NCI-H187 (cell line): ENCODE measurements at places on chromosomes 12 and 14.

DNA sequence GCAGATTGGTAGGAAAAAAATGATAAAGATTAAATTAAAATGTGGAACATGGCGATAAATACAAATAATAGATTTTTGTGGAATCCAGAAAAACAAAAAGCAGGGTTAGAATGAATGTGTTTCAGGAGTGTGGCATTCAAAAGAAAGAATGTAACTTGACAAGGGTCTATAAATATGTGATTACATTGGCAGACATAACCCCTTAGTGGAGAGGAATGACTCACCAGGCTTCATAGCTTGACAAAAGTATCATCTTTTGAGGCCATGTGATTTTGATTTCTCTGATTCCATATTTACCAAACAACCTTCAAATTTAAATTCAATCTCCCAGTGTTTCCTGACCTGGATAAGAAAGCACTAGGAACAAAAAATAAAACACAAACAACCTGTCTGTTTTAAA, 24.4 kb upstream of the MGST1 start:
- DNase-seq: no peak

DNA sequence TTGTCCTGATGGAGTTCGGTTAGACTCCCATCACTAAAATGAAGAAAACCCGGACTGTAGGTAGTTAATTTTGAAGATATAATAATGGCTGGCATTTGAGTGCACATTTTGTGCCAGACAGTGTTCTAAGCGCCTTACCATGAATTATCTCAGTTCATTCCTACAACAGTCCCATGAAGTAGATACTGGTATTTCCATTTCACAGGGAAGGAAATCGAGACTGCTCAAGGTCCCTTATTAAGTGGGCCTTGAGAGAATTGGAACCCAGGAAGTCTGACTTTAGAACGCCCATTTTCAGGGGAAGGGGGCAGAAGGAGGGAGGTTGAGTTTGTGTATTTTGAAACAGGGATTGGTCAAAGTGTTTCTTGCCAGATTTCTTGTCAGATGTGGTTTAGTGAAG, 855 bp downstream of the MNAT1 start:
- DNase-seq: no peak

GRCh38 chr12:101021911-101022388, 188.1 kb downstream of the SLC5A8 start:
- no peak for DNase-seq

DNA sequence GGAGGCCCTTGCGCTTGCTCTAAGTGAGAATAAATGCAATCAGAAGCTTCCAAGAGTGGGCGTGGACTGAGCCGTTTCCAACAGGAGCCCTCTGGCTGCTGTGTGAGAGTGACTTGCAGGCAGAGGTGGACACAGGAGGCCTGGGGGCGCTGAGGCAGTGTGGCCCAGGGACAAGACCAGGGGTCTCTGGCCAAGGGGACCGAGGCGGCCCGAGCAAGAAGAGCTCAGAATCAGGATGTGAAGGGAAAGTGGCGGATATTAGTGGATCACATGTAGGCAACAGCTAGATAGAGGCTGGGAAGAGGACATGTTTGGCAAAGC, 8.6 kb downstream of the RIMBP2 start:
- no peak for DNase-seq

- DNase-seq: peak; percentile 24
Observed at GRCh38 chr14:32252030-32252670, 49.1 kb upstream of the RNU6-8 start.

DNA sequence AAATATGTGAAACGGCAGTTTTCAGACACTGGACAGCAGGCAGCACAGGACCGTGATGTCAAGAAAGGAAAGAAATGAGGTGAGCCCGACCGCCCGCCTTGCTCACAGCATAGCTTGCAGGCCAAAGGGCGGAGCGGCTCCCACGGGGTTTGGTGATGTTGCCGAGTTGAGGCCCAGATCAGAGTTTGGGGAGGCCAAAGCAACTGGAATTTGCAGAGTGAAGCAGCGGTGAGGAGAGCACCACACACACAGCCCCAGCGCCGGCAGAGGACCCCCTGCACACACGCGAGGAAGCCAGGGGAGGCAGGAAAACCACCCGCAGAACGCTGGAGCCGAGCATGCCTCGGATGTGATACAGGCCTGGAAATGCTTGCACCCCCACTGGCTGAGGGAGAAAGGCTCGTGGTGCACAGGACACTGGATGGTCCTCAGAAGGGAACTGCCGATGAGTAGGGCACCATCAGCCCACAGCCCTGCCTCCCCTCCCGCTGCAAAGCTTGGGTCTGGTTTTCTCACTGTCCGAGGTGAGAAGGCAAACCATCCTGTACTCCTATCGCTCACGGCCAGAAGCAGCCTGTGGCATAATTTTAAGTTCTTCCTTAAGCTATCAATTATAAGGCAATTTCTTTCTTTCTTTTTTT, 25.7 kb upstream of the PLD4 start:
- DNase-seq: no peak

DNA sequence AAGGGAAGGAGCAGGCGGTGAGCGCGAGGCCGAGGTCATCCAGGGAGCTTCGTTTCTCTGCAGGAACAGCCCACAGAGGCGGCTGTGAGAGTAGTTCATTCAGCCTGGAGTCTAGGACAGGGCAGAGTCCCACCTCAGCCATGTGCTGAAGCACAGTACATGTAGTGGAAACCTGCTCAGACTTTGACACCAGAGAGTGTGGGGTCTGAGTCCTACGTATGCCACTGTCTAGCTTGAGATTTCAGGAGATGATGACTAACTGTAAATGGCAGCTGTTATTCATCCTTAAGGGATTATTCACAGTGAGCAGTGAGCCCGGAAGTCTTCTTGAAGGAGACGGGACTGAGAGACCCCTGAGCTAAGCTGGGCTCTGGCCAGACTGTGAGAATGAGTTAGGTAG, 938 bp upstream of the SLC6A13 start:
- DNase-seq: no peak

- no peak for DNase-seq
Observed at GRCh38 chr12:108833757-108834472, 23.5 kb downstream of the SSH1 start.

DNA sequence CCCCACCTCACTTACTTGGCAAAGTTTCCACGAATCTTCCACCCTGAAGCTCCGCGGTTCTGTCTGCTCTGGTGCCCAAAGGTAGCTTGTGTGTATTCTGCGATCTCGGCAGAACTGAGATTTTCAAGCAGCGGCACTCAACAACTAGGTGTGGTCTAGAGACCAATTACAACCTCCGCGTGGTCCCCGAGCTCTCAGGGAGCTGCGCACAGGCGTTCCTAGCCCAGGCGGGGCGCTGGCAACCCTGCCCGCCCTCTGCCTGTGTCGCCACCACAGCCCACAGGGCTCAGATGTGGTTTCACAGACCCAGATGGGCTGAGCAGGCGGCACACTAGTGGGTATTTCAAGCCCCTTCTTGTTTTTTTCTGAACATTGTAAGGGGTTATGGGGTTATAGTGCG, 1.5 kb upstream of the DIABLO start:
- DNase-seq: peak; percentile 32

DNA sequence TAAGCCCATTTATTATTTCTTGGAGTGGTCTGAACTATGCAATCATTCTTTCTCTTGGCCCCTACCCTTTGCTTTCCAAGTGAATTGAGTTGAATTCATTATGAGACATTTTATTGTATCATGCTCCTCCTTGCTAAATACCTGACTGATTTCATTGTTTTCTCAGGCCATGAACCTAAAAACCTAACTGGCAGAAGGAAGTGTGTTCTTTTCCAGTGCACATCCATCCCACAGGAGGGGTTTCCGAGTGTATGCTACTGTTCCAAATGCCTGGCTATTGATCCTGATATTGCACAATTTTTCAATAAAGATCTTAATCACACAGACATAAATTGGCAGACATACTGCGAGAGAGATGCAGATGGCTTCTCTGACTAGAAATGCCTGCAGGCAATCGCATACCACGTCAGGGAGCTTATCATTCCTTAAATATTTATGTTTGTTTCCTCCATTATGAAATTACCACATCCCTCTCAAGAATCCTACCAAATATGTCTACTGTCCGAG, 162.2 kb upstream of the EGLN3 start:
- DNase-seq: no peak

DNA sequence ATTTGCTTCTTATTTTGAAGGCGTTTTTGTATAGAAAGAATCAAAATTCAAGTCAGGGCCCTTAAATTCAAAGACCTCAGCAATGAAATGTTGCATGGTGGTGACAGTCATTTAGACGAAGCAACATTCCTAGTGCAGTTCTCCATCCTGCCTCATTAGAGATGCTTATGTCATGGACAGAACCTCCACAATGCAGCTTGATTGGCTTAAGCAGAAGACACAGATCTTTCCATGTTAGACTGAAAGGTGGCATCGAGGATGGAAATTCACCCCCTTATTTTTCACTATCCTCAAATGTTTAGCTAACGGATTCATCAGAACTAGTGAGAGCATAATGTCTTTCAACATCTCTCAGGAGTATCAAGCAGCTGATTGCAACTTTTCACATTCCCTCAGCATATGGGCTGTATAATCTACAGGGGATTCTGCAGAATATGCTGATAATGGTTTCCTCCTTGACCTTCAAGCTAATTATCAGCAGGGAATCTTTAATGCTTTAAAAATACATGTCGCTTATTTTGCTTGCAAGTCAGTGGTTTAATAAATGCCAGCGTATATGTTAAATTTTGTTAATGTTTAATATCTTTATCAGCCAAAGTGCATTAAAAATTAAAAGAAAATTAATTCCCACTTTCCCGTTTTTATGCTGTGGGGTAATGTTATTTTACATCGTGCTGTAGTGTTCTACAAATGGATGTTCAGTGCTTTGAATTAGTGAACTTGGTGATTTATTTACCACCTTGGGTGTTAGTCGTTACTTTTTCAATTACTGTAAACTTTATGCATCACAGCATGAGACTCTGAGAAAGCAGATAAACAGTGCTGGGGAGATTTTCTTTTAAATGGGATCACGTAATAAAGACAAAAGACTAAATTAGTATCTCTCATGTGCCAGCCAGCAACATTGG, 12.8 kb upstream of the NRDE2 start:
- DNase-seq: no peak

GRCh38 chr14:60643463-60644314, 5.6 kb downstream of the SIX1 start:
- no peak for DNase-seq

GRCh38 chr14:104211741-104212140, 73.4 kb downstream of the KIF26A start:
- no peak for DNase-seq

- no peak for DNase-seq
Observed at GRCh38 chr12:132194556-132194955, 50.3 kb downstream of the NOC4L start.

GRCh38 chr14:95519699-95520098, 3.2 kb upstream of the SYNE3 start:
- DNase-seq: no peak

DNA sequence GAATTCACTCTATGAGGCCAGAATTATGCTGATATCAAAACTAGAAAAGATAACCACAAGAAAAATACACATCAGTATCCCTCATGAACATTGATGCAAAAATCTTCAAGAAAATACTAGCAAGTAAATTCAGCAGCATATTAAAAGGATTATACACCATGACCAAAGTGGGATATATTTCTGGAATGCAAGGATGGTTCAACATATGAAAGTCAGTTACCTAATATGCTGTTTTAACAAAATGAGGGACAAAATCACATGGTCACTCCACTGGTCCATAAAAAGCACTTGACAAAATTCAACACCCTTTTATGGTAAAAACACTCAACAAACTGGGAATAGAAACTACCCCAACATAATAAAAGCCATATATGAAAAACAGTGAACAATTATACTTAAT, 40.3 kb downstream of the TECPR2 start:
- DNase-seq: no peak

DNA sequence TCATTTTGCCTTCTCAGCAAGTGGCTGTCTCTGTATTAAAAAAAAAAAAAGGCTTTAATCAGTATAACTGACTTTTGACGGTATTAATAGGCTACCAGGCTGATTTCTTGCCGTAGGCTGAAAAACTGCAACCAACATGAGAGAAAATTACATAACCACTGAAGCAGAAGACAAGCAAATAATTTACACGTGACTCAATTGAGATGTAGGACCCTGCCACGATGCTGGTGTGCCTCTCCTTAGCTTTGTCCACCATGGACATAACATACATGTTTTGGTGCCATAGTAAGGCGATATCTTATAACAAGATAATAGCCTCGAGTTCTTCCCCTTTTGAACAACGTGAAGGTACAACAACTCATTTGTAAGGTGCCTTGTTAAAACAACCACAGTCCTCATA, 88.7 kb upstream of the GRIP1 start:
- no peak for DNase-seq

DNA sequence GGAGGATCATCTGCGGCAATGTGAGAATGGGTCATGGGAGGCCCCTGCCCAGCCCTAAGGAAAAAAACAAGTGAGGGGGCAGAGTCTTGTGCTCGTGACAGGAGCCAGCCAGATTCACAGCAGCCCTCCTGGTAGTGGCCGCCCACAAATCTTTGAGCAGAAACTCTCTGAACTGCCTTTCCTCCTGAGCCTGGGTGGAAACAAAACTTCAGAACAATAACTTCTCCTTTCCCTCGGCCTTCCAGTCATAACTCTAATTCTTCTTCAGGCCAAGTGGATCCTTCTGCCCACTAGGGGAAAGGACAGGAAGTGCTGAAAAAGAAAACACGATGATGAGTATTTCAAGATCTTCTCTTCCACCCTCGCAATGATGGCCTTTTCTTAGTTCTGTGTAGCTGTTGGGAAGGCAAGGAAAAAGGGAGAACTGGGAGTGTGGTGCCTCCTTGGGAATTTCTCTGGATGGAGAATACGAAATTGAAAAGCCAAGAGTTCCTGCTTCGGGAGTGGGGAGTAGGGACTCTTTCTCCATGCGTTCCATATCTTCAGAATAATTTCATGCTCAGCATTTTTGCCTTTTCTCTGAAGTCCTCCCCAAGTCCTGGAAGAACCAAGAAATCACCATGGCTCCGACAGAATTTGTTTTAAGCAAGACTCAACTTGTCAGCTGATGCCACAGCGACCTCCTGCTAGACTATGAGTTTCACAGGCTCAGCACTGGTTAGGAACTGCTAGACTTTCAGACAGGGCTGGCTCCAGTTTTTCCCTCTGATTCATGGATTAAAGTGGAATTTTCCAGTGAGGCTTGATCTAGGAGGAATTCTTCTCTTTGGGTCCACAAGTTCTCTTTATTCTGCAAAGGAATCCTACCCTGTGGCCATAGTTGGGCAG, 188.9 kb downstream of the CAND1 start:
- no peak for DNase-seq

GRCh38 chr14:21723431-21724045, 49.9 kb upstream of the OR4E1 start:
- DNase-seq: peak; percentile 24

DNA sequence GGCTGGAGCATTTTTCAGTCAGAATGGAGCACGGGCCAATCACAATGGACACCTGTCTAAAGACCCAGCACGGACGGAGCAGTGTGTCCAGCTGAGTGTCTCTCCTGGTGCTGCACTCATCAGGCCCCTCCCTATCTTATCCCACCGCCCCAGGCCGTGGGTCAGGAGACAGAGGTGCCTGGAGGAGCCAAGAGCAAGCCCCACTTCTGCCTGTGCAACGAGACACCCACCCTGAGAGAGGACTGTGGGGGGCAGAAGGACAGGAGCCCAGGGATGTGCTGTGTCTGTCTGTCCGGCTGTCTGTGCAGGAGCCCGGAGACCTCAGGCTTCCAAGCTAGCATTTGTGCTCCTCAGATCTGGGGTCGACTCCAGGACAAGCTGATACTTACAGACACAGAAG, 69.6 kb upstream of the SFSWAP start:
- no peak for DNase-seq
